B cell (primary cell): ENCODE measurements at places on chromosomes 7 and 10. TPM values are rescaled to one million over a fixed set of nuclear protein-coding genes. Genes with fewer than 3 reads are reported as not detected.

DNA sequence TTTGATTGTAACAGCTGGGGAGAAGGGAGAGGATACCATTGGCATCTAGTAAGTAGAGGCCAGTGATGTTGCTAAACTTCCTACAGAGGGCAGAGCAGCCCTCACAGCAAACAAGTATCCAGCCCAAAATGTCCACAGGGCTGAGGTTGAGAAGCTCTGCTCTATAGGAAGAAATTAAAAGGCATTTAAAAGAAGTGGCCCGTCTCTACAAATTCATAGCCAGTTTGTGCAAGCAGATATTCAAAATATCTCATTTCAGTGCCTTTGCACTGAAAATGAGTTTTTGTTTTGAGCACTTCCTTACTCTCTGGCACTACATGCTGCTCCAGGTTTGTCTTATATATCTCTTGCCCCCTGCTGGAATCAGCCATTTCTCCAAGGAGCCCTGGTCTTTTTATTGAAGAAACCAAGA, 330.0 kb downstream of the BBS9 start:
- no peak for DNase-seq

The TBL2 gene
- total RNA-seq, result 34.6 and 34.7 TPM in 2 replicates

- DNase-seq, result no peak
These were observed 346.4 kb upstream of the SHH start for GRCh38 chr7:156158693-156159092.

The APBB1IP gene
- 97.0 and 99.8 TPM in 2 replicates for total RNA-seq

- no peak for DNase-seq
These were observed 148.9 kb downstream of the ITGA8 start for GRCh38 chr10:15570738-15571339.

The FOXP2 gene
- total RNA-seq, result not detected in 2 replicates

DNA sequence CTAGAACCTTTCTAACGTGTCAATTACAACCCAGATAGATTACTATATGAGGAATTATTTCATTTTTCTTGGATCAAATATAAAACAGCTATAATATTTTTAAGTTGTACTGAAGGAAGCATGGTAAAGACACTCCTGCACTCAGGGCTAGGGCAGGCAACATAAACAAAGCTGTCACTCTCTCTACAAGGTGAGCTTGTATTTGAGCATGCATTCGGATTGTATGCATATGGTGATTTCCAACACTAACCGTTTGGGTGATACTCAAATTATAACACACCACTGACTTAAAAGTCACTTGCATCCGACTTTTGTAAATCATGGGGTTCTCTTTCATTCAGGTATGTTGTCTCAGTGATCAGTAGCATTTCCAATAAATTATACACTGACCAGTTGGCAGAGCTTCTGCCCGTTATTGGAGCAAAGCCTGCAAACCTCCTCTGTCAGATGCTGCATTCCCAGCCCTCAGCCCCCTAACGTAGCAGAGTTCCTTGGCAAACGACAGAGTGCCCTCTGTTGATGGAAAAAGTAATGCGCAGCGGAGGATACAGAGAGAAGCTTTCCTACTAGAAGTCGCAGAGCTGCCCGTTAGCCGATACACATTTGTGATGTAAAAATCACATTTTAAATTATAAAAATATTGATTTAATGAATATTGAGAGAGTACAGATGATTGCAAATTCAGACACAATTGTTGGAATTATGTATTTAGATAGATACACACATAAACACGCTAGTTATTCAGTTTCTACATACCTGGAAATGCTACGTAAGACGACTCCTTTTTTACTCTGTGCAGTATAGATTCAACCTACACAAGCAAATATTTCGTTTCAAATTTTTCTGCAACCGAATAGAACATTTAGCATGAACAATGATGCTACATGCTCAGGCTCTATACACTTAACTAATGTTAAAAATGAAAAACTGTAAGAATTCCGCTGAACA, 173.9 kb upstream of the SP4 start:
- peak; percentile 56 for DNase-seq

The VGF gene
- total RNA-seq, result 0.12 and 0.17 TPM in 2 replicates

DNA sequence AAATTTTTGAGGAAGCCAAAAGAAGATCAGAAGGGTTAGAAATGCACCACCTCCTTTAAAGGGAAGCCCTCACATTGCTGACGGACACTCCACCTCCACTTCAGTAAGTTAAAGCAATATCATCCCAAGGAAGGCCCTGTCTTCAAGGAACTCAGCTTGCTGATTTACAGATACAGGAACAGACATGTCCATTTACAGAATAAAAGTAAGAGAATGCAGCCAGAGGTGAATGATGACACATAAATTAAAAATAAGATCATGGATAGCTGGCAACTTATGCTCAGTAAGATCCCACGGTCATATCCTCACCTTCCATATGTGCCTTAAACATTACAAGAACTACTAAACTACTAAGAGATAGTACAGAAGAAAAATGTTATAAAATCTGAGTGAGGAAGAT, 20.4 kb downstream of the GRB10 start:
- no peak for DNase-seq

- DNase-seq, result no peak
These were observed 67.8 kb upstream of the ATP6V0A4 start for GRCh38 chr7:138865843-138866242.

The WNT2 gene
- not detected in 2 replicates for total RNA-seq

DNA sequence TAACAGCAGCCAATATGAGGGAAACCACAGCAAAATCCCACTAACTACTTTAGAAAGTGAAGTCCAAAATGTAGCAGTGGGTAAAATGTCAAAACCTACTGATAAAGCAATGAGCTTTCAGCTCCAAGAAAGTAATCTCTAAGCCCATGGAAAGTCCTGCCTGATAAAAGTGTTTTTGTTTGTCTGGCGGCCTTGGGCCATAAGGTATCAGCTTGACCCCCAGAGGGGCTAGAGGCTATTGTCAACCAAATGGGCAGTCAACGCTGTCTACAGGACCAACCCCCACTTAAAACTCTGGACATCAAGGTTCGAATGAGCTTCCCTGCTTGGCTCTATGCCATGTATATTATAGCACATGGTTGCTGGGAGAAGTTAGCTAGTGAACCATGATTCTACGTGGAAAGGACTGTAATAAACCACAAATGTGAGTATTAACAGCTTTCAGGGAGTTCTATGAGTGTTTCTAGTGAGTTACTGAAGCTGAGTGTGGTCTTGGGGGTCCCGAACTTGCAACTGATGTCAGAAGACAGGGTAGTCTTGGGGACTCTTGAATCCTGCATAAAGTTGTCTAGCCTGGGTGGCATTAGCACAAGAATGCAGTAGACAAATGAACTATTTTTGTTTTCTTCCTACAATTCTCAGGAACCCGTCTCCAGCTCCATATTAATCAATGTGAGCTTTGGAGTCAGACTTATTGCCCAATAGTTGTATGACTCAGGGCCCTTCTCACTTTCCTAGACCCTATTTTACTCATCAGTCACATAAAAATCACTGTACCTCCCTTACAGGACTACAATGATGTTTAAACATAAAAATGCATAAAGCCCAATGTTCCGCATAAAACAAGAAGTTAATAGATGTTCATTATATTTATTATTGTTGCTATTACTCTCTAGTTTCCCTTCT, 164.9 kb downstream of the DGKI start:
- no peak for DNase-seq

DNA sequence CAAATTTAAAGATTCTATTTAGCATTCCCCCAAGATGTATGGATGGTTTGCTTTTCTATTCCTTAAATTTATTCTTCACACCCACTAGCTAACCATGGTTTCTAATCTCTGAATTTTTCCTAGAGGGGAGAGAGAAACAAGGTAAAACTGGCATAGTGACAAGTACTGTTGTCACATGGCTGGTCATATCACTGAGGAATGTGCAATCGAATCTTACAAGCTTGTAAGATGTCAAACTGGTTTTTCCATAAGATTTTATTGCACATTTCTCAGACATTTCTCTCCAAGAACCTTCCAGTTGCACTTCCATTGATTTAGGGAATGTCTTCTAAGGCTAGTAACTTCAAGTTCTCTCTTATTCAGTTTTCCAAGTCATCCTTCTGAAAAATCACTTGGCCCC, 89.8 kb downstream of the MBL2 start:
- DNase-seq, result no peak

GRCh38 chr10:121091961-121092719, 241.0 kb downstream of the WDR11 start:
- no peak for DNase-seq

DNA sequence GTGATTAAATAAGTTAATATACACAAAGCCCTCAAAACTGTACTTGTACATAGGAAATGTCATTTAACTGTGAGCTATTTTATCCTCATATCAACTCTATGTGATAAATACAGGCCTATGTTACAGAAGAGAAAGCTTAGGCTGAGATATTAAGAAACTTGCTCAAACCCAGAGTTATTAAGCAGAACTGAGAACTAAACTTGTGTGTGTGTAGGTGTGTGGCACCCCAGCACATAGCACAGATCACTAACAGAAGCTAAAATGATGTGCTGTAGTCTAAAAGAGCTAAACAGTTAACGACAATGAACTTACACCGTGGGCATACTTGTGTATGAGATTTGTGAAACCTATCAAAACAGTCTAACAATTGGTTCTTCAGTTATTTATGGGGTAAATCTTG, 34.5 kb downstream of the MTPN start:
- no peak for DNase-seq

GRCh38 chr10:15744217-15744865, 24.6 kb upstream of the ITGA8 start:
- DNase-seq, result peak; percentile 14

The CCDC3 gene
- total RNA-seq, result 0.12 and 0.15 TPM in 2 replicates

- DNase-seq, result no peak
These were observed 59.3 kb upstream of the TMEM72 start for GRCh38 chr10:44851881-44852280.

DNA sequence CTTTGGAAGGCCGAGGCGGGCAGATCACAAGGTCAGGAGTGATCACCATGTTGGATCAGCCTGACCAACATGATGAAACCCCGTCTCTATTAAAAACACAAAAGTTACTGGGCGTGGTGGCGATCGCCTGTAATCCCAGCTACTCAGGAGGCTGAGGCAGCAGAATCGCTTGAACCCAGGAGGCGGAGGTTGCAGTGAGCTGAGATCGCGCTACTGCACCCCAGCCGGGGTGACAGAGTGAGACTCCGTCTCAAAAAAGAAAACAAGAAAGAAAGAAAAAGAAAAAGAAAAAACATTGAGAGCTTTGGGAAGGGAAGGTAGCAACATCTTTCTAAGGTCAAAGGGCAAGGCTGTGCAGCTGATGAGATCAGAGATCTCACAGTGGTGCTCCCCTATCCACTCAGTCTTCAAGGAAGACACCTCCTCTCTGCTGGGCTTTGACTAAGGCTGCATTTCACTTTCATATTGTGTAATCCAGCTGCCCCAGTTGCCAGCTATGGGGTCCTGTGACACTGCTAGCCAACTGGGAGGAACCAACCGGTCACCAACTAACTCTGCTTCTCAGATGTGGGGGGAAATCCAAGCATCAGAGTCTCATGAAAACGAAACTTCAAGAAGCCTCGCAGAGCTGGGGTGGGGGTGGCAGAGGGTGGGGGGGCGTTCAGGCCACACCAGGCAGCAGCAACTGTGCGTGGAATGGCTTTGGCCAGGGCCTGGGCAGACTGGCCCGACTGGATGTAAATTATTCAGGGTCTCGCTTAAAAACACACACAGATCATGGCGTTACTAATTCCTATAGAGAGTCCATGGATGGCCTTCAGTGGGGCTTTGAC, 1.5 kb downstream of the IL15RA start:
- peak; percentile 85 for DNase-seq

GRCh38 chr7:41188163-41189130, 514.4 kb downstream of the INHBA start:
- no peak for DNase-seq

DNA sequence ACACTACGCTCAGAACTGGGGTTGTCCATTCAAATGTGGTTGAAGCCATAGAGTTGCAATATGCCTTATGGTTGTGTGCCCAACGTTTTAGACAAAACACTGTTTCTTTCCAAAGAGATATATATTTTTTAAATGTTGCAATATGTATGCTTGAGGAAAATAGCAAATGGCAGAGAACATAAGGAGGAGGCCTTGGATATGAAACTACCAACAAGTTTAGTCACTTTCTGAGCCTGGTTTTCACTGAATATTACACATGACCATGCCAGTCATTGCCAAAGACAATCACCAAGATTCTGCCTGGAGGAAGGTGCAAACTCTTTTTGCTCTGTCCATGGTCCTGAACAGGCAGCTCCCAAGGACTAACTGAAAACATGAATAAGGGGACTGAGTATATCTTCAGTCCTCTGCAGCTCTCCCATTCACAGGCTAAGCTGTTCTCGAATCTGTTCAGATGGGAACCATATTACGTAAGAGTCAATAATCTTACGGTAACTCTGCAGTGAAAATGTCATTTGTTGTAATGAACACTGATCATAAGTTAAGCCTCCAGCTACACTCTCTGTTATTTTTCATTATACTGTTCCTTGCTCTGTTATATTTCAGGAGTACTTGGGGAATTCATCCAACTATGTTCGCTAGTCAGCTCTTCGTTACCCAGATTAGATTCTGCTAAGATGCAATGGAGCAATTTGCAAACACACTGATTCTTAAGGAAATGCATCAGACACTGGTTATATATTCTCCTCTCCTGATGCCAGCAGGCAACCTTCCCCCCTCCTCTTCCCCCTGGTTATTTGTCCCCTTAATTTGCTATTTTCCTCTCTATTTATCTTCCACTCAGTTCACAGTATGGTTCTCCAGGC, 90.7 kb upstream of the C1QL3 start:
- no peak for DNase-seq

The WAC gene
- total RNA-seq, result 196 and 197 TPM in 2 replicates

The PLEKHS1 gene
- total RNA-seq, result not detected in 2 replicates

The SNX10 gene
- total RNA-seq, result 26.5 and 33.6 TPM in 2 replicates

GRCh38 chr7:130048906-130049305, 2.3 kb downstream of the ZC3HC1 start:
- DNase-seq, result no peak

- DNase-seq, result no peak
These were observed 43.3 kb downstream of the CADPS2 start for GRCh38 chr7:122842971-122843370.

DNA sequence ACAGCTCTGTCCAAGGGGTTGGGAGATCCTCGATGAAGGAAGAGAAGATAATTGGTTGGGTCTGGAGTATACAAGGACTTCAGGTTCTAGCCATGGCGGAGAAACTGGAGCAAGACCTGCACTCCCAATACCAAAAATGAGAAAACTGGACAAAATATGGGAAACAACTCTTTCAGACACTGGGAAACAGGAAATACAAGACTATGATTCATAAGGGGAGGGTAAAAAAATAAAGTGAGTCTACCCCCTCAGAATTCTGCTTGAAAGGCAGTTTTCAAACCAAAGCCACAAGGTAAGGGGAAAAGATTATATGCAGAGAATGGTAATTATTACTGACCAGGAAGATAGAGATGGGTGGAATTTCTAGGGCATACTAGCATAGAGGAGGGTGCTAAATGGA, 10.2 kb upstream of the SEC61G start:
- DNase-seq, result no peak

- DNase-seq, result no peak
These were observed 1.5 kb upstream of the ZNF775 start for GRCh38 chr7:150377635-150378034.

The CISD1 gene
- total RNA-seq, result 6.3 and 7.3 TPM in 2 replicates

The ACSL5 gene
- total RNA-seq, result 36.2 and 37.6 TPM in 2 replicates
